ENCODE measurements at places on chromosomes 5 and 9.
A peak's percentile ranks its signal among the peaks of the same experiment; 100 is the strongest.

DNA sequence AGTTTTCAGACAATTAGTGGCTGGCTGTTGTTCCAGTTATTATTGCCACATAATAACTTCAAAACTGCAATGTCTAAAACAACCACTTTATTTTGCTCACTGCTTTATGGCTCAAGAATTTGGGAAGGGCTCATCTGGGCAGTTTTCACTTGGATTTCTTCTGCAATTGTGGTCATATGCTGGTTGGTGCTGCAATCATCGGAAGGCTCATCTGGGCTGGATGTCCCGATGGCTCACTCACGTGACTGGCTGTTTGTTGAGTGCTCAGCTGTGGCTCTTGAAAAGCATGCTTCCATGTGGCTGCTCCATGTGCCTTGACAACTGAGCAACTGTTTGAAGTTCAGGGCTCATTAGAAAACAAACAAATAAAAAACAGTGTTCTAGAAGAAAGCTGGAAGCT lies 1032.5 kb downstream of the DTWD2 start:
- no peak for DNase-seq

GRCh38 chr9:4097515-4097914 lies 202.4 kb downstream of the GLIS3 start:
- no peak for DNase-seq

DNA sequence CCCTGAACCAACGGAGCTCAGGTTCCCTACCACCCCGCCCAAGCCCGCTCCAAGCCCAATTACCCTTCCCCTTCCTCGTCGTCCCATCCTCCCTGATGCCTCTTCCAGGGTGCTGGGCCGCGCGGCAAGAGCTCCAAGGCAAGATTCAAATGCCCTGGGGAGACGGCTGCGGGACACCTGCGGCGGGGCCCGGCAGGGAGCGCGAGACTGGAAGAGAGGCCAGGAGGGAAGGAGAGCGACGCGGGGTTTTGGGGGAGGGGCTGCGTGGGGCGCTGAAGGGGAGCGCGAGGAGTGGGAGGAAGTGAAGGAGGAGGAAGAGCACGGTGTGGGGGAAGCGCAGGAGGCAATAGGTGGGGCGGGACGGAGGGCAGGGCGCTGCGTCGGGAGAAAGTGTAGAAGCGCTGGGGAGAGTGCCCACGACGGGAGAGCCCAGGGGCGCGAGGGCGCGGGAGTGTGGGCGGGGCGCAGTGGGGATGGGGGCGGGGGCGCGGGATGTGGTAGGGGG lies 975 bp upstream of the NXNL2 start:
- no peak for DNase-seq

DNA sequence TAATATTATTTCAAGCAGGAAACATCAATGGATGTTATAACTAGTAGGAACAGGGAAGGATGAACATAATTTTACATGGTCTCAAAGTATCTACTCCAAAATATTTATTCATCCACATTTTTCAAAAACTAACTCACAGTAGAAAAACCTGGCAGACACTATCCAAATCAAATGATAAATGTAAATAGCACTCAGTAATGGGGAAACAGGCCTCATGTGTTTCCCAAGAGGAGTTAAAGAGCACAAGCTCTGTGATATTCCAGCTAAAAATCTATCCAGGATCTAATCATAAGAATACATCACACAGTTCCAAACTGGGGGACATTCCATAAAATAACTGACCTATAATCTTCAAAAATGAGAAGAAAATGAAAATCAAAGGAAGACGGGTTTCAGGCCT lies 443.1 kb downstream of the ZNF608 start:
- DNase-seq, result no peak

DNA sequence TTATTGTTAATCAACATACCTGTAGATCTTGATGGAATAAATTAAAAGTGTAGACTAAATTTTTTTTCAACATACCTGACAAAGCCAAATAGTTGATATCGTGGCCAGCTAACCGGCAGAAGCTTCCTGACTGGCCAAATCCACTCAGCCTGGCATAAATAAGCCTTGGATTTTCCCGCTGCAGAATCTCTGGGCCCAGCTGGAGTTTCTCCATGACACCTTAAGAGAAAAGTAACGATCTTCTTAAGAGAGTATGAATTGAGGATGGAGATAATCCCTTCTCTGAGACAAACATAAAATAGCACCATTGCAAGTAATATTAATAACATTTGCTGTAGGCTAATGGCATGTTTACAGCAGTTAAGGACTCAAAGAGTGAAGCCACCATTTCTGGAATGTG lies 2.2 kb downstream of the AMACR start:
- no peak for DNase-seq

- no peak for DNase-seq
These were observed 62.3 kb upstream of the HMHB1 start for GRCh38 chr5:143749581-143750205.

- no peak for DNase-seq
These were observed 100.4 kb downstream of the NFIB start for GRCh38 chr9:14213504-14213903.

DNA sequence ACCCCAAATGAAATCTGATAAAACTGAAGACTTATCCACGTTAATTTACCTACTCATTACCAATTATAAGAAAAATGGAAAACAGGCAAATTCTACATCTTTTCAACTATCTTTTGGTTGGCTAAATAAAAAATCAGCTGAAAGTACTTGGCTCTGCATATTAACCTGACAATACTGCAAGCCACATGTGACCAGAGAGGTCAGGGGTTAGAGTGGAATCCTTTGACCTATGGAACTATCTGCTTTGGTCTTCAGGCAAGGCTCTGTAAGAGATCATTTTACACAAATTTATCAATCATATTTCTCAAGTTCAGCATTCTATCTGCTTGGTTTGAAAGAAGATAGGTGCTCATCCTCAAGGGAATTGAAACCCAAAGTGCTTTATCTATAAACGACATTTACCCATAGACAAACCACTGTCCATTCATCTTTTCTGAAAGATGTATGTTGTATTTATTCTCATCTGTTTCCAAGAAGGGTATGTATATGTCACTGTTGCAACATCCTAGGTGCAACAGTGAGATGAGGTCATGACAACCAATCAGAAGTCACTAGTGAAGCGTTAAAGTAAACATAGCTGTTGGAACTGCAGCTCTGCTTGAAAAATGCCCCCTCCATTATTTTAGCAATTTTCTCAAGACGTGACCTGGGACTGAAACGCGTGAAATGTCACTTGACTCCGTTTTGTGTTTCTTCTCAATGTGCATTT lies 144.9 kb upstream of the POU5F2 start:
- no peak for DNase-seq

DNA sequence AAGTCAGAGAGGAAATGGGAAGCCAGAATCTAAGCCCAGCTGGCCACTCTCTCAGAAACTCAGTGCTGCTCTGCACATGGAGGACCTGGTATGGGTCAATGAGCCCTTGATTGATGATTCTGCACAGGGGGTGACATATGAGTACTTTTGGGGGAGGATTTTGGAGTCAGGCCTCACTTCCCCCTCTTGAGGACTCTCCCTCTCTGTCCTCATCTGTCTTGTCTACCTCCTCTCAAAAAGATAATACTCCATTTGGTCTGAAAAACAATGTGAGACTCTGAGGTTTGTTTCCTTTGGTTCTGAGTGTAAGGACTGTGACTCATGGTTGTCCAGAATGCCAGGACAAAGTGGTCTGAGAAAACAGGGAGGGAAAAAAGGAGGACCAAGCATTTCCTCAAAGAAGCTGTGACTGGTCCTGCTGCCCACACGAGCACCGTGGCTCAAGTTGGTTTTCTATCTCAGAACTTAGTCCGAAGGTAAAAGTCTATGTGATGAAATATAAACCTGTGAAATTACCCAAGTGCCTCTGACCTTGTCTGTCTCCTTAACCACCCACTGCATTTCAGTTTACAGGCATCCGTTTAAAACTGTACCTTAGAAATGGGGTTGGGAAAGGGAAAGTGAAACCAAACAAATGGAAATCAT lies 11.1 kb downstream of the TTC39B start:
- DNase-seq, result no peak

DNA sequence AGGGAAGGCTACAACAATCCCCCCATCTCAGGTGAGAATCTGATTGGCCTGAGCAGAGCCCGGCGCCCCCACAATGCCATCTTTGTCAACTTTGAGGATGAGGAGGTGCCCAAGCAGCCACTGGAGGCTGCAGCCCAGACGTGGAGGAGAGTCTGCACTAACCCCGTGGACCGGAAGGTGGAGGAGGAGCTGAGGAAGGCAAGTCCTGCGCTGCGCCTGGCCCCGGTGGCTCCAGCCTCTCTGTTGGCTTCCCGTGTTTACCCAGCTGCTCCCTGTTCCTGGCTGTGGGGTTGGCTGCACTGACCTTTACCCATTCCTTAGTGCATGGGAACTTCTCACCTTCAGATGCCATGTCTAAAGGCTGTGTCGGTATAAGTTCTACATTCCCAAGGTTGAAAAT lies 11.0 kb upstream of the CEL start:
- peak; percentile 88 for DNase-seq
